ENCODE measurements at places on chromosomes 5 and 9.

GRCh38 chr5:178580271-178580955 lies 9.8 kb downstream of the COL23A1 start:
- no peak for DNase-seq

GRCh38 chr5:140236891-140237598 lies 62.1 kb downstream of the CYSTM1 start:
- no peak for DNase-seq

DNA sequence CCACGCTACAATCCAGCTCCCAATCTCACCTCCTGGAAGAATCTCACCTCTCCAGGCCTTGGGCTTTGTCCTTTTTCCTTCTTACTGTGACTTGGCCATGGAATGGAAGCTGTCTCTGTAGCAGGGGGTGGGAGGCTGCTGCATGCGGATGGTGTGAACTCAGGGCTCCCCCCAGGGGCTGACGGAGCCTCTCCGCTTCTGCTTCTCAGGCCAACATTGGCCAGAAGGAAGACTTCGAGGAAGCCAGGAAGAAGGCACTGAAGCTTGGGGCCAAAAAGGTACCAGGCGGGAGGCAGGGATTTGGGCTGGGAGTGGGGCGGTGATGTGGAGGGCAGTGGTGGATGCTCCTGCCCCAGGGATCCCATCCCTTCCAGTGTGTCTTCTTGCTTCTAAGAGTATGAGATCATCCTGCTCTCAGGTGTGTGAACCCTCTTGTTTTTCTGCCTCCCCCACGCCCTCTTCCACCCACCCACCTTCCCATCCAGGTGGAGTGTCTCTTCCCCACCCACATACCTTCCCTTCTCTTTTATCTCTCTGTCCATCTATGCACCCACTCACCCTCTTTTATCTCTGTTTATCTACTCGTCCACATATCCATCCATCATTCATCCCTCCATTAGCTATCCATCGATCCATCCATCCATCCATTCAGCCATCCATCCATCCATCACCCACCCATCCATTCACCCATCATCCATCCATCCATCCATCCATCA lies 9.5 kb downstream of the ASS1 start:
- no peak for DNase-seq

DNA sequence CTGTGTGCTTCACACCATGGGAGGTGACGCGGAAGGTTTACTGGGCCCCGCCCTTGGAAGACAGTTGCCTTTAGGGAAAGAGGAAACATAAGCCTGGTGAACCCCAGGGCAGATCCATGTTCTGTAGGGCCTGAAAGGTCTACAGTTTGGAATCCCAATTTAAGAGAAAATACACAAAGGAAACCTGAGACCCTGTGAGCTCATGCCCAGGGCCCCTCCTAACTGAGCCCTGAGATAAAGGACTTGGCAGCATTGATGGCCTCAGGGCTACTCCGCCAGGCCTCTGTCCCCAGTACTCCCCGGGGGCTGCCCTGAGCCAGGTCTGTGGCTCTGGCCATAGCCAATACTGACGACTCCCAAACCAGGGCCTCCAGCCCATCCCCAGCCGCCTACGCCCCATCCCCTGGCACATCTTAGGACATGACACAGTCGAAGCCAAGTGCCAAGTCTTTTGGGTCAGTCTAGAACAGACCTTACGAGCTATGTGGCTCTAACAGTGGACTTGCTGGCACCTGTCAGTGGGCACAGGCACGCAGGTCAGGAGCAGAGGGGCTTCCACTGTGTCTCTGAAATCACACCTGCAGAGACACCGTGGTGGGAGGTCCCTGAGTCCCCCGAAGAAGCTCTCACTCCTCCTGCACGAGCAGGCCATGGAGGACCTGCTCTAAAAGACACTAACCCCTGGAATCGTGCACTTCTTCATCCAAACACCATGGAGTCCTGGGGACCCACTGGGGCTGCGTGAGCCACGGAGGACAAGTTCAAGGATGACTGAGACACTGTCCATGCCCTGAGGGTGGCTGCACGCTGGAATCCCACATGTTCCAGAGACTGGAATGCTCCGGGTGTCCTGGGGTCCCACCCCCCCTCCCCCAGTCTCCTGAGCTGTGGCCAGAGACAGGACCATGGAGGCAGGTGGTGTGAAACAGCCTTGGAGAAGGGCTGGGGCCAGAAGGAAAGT lies 40.3 kb upstream of the BARHL1 start:
- DNase-seq, result no peak

DNA sequence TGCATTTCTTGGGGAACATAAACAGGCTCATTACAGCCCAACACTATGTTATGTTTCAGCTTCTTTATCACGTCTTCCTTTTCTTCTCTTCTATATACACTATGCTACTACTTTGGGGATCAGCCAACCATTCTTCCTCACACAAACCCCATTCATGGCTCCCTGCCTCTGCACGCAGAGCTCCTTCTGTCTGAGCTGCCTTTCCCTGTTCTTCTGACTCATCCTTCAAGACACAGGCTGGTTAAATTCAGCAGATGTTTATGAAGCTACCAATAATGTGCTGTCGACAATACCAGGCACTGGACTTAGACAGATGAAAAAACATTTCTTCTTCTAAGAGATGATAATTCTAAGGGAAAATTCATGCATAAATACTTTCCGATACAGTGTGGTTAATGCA lies 102.5 kb upstream of the TXNDC8 start:
- DNase-seq, result no peak

DNA sequence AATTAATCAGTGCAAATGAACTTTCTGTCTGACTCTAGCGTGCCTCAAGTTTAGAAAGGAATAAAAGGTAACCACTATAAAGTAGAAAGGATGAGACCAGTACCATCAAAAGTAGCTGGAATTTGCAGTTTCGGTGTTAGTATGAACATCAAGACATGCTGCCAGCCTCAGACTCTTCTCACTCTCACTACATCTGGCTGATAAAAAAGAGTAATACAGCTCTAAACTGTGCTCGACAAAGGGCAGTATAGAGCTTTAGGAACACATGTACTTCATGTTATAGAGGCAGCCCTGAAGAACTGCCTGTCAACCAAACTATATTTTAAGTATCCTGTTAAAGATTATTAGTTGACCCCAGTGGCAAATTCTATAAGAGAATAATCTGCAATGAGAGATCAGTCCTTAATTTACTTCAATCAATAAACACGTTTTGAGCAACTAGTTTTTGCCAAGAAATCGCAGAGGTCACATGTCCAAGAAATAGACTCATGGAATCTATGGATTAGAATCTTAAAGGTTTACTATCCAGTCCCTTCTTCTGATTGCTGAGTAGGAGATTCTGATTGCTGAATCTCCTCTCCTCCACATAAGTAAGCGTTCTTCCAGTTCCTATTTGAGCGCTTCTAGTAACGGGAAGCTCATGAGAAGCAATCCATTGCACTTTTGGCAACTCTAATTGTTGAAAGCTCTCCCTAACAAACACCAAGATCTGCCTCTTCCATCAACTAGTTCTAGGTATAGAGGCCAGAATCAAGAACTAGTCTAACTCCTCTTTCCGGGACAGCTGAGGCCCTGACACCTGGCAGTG lies 941 bp downstream of the XPA start:
- no peak for DNase-seq

DNA sequence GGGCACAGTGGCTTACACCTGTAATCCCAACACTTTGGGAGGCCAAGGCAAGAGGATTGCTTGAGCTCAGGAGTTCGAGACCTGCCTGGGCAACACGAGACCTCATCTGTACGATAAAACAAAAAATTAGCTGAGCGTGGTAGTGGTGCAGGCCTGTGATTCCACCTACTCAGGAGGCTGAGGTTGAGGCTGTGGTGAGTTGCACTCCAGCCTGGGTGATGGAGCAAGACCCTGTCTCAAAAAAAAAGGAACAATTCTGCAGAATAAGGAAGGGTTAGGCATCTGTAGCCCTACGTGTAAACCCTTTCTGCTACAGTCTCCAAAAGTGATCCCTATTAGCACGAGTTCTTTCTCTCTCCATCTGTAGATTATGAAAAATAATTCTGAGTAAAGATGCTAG lies 19.9 kb downstream of the CDC26 start:
- DNase-seq, result no peak

- DNase-seq, result no peak
Measured at GRCh38 chr5:89473196-89473595, 590.2 kb upstream of the MEF2C start.

DNA sequence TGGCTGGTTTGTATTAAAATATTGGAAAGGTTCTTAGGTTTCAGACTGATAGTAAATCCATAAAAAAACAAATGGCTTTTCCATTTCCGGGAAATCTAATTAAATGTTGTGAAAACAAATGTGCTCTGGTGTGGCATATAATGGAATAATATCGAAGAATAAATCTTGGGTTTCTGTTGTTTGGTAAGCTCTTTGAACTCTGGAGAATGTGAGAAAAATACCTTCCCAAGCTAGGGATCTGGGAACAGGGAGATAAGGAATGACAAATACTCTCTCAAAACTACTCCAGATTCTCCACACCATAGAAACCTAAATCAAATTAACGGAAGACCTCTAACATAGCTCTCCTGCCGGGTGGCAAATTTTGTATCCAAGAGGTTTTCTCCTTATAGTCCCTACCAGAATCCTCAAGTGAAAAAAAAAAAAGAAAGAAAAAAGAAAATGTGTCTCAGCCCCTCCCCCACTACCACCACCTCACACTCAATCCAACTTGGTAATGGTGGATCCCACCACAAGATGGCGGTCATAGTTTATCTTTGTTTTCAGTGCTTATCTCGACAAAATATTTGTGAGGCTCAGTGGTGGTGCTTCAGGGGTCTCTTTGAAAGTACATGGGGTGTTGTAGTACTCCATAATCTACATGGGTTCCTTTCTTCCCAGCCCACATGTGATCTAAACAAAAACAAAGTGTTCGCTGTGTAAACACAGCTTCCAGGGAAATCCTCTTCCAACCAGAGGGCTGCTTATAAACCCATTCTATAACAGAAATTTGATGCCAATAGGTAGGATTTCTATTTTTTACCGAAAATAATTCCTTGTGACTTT lies 54.5 kb upstream of the FST start:
- DNase-seq, result no peak

- DNase-seq, result no peak
Measured at GRCh38 chr9:68678430-68678829, 26.6 kb upstream of the PIP5K1B start.

- DNase-seq, result no peak
Measured at GRCh38 chr9:76894198-76894597, 11.7 kb downstream of the PRUNE2 start.

DNA sequence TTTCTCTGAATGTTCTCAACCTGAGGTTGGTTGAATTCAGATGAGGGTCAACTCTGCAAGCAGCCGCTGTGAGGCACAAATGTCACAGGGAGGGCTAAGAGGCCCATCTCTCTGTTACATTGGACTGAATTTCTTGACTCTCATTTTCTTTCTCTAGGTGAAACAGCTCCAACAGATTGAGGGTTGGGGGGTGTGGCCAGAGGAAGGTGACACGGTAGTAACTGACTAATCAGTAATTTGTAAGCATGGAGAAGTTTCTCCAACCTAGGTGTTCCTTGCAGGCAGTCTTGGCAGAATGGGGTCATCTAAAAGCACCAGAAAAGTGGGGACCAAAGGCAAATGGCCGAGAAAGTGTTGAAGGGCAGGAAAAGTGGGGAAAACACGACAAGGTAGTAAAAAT lies 16.8 kb downstream of the CCT5 start:
- DNase-seq, result no peak

- DNase-seq, result no peak
Measured at GRCh38 chr9:4661611-4662010, 483 bp upstream of the PLPP6 start.

GRCh38 chr5:15575666-15576065 lies 75.7 kb downstream of the FBXL7 start:
- DNase-seq, result no peak

DNA sequence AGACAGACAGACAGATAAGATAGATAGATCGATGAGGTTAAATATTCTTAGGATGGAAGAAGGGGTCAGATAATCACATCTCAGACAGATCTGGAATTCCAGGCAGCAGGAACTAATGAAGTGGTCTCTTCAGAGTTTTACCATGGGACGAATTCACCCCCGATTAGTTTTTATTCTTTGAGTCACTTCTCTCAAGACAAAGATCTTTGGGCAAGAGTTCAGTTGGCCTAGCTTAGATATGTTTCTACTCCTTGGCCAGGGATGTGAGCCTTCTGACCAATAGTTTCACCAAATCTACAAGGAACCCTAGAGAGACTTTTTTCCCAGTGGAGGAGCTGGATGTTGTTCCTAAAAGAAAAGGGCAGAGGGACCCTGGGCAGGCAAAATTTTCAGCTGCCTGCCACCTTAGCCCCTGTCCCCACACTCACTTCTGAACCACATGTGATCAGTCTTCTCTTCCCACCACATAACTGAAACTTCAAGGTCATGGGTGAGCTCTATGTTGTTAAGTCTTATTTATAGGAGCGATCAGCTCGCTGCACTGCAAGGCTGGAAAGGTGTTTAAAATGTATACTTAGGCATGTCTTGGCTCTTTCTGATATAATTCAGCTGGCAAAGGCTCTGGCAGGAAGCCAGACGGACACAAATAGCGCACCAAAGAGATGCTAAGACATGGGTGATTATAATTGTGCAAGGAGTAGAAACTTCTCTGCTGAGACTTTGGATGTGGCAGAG lies 132.9 kb downstream of the PALM2AKAP2 start:
- no peak for DNase-seq

GRCh38 chr5:134580001-134580460 lies 52.6 kb downstream of the SAR1B start:
- no peak for DNase-seq

GRCh38 chr5:175448276-175448675 lies 4.3 kb upstream of the DRD1 start:
- DNase-seq, result no peak

GRCh38 chr5:133521801-133522200 lies 90.5 kb downstream of the FSTL4 start:
- no peak for DNase-seq

GRCh38 chr9:136439481-136440408 lies at the start of gene INPP5E:
TSS of gene INPP5E (minus strand) at chr9:136439845. CDS start at chr9:136439419, 426 bp downstream.
- peak; percentile 98 for DNase-seq

DNA sequence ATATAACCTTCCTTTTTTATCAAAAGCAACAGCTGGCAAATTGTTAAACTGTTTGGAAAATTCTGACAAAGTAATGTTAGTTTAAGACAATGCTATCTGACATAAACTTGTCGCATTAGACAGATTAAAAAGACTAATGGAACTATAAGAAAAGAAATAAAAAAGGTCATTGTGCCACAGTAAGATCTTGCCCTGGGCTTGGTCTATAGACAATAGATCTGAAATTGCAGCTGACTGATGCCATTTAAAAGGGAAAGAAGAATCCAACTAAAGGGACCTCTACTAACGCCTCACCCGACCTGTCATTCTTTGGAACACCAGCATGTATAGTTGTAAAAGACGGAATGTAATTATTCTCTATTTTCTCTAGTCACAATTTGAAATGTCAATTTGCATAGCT lies 644.4 kb upstream of the GRAMD2B start:
- no peak for DNase-seq

DNA sequence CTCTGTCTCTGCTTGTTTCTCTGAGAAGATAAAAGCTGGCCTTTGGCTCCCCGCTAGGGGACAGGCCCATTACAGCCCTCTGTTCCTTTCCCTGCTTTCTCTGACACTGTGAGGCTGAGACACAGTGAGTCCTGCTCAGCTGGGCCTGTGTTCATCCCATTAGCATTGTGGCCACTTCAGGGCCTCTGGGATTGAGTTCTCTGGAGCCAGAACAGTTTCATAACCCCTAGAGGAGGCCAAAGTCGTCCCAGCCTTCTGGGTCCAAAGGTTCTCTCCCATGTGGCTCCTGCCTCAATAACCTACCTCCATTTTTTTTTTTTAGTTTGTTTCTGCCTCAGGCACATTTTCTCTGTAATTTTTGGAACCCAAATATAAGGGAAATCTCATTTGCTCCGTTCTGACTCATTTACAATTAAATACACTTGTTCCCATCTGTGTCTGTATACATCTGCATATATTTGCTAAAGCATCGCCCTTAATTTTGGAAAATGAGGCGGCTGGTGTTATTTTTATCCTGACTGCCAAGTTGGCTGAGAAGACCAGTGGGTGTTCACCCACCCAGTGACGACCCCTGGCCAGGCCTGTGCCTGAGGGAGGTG lies 27.3 kb upstream of the CTNNA1 start:
- DNase-seq, result no peak

Measured in H54 (cell line).